Activated CD8-positive, alpha-beta memory T cell treated with anti-CD3 and anti-CD28 coated beads, Interleukin-2, amount 50 U/mL, for 48 hours (primary cell): ENCODE measurements at places on chromosomes 11 and 22.

- DNase-seq: no peak
Measured at GRCh38 chr11:73047773-73048371, 94.2 kb downstream of the FCHSD2 start.

DNA sequence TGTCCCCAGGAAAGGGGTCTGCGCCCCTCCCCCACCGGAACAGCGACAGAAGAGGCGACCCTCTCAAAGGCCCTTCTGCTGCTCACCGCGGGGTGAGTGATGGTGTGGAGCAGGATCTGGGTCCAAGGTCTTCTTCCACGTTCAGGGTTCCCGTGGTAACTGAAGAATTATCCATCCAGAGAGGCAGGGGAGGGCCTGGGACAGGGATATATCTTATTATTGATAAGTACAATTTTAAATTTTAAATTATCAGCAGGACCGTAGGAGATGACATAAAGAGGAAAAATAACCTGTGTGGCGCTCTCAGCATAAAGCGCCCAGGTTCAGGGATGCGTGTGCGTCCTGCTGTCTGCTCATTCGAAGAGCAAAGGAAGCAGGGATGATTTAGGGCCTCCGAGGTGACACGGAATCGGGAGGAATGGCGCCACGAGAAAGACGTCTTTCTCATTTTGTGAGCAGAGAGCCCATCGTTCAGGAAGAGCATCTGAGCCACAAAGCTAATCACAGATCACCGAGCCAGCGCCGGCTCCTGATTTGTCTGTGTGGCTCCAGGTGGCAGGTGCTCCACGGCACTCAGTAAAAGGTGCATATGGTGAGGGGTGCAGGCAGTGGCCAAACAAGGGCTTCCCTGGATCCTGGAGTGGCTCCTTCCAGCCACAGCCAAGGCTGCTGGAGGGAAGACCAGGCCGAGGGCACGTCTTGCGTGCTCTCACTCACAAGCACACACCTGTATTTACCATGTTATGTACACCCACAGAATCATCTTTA is 19.3 kb downstream of the KRTAP5-5 start:
- DNase-seq: no peak

- DNase-seq: no peak
Measured at GRCh38 chr11:101096036-101096704, 33.4 kb downstream of the PGR start.

DNA sequence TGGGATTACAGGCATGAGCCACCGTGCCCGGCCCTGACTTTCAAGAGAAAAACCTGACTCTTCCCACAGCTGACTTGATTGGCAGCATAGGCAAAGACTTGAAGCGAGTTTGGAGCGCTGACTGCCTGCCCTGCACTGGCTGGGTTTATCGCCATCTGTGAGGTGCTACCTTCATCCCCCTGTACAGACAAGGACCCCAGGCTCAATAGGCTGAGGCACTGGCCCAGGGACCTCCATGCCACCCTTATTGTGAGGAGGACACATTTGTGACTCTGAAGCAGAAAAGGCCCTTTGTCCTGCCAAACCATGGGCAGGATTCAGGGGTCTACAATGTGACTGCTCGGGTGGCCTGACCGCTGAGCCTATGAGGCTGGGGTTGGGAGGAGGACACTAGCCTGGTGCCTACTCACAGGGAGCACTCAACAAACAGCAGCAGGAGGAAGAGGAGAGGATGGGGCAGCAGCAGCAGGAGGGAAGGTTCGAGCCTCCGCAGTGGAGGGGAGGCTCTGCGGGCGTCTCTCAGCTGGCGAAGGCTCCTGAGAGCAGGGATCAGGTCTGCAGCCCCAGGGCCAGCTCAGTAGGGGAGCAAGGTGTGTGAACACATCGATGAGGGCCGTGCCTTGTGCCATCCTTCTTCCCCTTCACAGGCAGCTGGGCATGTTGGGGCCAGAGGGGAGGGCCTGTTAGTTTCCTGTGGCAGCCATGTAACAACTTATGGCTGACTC is 72.9 kb upstream of the WNT7B start:
- DNase-seq: peak; percentile 46

DNA sequence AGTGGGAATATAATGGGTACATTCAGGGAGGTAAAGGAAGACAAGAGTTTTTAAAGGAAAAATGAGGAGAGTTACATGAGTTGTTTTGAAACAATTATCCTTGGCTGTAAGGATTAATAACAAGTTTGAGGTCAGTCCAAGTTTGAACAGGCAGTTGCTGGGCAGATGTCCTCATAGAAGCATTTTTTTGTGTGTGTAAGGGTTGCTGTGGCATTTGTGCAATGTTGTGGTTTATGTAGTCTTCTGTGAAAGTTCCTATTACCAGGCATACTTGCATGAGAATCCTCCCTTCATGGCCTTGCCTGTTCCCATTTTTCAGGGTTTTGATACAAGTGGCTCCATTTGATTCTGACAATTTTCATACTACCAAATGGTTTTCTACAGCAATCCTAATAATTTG is 400.2 kb downstream of the KCNA4 start:
- DNase-seq: no peak

DNA sequence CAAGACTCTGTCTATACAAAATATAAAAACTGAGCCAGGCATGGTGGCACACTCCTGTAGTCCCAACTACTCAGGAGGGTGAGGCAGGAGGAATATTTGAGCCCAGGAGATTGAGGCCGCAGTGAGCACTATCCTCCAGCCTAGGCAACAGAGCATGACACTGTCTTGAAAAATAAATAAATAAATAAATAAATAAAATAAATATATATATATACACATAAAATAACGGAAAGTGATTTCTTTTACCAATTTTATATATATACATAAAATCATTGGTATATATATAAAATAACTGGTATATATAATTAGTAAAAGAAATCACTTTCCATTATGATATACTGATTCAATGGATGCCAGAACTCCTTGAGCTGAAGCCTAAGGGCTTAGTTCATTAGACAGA is 91.8 kb downstream of the MRTFA start:
- DNase-seq: no peak

- DNase-seq: no peak
Measured at GRCh38 chr11:78332174-78332866, 85.3 kb downstream of the GAB2 start.

GRCh38 chr11:114232400-114233059 is 63.7 kb upstream of the NNMT start:
- no peak for DNase-seq

- DNase-seq: no peak
Measured at GRCh38 chr11:35013514-35014233, 97.3 kb downstream of the PDHX start.

GRCh38 chr22:50161508-50162390 is 8.8 kb upstream of the PANX2 start:
- DNase-seq: no peak

- DNase-seq: no peak
Measured at GRCh38 chr11:116888024-116888423, 50.6 kb upstream of the APOA1 start.

DNA sequence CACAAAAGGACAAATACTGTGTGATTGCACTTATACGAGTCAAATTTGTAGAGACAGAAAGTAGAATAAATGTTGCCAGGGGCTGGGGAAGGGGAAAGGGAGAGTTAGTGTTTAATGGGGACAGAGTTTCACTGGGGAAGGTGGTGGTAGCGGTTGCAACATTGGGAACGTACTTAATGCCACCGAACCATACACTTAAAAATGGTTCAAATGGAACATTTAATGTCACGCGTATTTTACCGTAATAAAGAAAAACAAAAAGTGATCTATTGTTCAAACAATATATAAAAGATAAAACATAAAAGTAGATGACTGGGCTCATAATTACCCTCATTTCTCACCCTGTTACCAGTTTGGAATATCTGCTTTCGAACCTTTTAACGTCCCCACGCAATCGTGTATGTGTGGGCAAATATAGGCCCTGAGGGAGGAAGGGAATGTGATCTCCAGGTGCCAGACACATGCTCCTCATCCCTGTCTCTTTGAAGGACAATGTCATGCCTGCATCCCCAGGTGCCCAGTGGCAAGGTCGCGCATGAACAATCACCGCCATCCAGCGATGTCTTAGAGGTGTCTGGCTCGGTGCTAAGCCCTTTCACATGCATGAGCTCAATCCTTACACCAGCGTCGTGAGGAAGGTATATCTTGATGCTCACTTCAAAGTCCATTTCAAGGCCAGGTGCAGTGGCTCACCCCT is 35.3 kb downstream of the LIF start:
- no peak for DNase-seq

DNA sequence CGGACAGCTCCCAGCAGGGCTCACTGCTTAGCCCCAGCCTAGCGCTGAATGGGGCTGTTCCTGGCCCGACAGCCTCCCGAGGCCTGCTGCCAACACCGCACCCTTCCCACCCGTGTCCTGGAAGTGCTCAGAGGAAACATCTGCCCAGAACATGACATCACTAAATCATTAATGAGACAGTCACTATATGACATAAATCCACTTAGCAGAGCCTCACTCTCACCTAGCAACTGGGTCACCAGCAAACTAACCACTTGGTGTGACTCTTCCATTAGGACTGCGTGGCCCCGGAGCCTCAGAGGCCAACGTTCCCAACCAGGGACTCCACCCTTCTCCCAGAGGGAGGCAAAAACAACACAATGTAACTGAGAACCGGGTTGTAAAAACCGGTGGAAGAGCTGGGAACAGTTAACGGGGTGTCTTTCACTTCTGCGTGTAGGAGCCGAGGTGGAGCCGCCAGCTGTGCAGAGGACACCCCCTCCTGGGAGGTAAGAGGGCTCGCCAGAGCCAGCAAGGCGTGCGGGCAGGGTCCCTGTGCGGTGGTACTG is 21.4 kb upstream of the PACSIN2 start:
- no peak for DNase-seq

DNA sequence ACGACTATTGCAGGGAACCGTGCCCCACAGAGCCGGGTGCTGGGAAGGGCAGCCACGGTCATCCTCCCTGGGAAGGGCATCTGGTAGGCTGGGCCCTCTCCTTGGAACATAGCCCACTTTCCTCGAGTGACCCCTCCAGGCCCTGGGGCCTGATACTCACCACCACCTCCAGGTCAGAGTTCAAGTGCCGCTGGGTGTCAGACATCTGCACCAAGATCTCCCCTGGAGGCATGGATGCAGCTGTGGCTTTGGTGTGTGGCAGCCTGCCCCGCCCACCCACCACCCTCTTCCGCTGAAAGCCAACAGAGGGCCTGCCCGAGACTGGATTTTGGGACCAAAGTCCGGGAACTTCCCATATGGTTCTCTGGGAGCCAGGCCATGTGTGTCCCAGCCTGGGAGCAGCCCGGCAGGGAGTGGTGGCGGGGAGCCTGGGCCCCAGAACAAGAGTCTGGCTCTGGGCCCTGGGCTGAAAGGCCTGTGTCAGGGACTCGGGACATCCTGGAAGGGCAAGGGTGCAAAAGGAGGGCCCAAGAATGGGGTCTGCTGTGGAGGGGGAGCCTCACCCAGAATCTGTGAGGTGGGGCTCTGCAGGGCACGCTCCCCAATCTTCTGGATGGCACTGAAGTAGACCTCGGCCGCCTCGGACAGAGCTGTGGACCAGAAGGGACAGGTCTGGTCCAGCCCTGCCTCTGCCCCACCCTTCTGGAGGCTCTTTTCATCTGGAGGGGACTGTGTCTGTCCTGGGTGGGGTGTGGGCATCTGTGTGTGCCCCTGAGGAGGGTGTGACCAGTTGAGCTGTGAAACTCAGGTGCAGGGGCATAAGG is 2.6 kb downstream of the BAIAP2L2 start:
- no peak for DNase-seq

DNA sequence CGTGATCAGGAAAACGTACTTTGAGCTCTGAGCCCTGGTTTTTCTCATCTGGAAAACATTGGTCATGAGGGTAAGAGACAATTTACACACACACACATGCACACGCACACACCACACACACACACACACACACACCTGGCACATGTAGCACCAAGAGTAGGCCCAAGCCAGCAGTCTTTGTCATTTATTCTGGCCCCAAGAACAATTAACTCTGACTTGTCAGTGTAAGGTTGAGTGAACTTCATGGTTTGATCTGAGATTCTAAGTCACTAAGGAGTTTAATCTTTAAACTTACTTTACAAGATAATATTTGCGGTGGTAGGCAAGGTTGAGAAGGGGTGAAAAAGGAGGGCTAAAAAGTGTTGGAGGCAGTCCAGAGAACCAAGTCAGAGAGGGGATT is 44.1 kb downstream of the MMP20 start:
- DNase-seq: no peak

DNA sequence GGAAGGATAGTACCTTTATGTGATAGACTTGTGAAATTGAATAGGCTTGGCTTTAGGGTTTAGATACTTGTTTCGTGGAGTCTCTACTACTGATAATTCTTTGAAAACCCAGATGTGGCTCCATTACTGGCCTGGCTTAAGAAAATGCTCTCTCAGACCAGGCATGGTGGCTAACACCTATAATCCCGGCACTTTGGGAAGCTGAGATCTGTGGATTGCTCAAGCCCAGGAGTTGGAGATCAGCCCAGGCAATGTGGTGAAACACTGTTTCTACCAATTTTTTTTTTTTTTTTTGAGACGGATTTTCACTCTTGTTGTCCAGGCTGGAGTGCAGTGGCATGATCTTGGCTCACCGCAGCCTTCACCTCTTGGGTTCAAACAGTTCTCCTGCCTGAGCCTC is 40.9 kb downstream of the ATG13 start:
- DNase-seq: no peak

GRCh38 chr22:41401781-41402648 is 20.3 kb downstream of the TEF start:
- no peak for DNase-seq

- DNase-seq: no peak
Measured at GRCh38 chr11:75874684-75875341, 59.8 kb downstream of the UVRAG start.

- peak; percentile 18 for DNase-seq
Measured at GRCh38 chr22:47196166-47196849, 433.9 kb downstream of the TBC1D22A start.

DNA sequence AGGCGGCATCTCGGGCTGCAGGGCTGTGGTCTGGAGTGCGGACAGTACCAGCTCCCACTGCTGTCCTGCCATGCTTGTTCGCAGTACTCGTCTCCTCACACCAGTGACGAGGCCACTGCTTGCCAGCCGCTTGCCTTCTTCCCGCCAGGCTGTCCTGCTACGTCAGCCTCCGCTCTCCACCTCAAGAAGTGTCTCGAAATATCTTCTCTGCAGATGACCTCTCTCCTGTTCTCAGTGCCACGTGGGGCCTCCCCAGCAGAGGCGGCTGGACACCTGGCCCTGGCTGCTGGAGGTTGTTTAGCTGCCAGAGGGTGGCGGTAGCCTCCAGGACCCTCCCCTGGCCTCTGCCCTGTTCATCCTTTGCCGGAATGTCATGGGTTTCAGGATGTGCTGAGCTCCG is 3.1 kb upstream of the CCDC188 start:
- DNase-seq: no peak

- DNase-seq: no peak
Measured at GRCh38 chr11:125235071-125235471, 70.5 kb downstream of the PKNOX2 start.

- DNase-seq: no peak
Measured at GRCh38 chr22:38963872-38964271, 6.5 kb downstream of the APOBEC3A start.
